NCI-H345 (cell line): ENCODE measurements at places on chromosomes 7 and 10.

GRCh38 chr7:117728890-117729624, 144.2 kb downstream of the CTTNBP2 start:
- no peak for DNase-seq

DNA sequence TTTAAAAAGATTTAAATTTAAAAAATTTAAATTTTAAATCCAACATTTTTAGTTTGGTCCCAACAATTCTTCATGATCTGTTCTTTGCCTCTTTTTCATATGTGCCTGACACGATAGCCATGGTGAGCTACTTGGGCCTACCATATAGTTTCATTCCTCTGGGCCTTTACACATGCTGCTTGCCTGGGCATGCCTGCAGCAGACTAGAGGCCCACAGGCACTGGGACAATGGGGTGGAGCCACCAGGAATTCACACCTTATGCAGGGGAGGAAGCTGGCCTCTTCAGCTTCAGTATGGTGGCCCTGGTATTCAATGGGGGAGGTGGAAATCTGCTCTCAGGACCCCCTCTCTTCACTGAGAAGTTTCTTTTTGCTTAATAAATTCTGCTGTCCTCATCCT, 37.8 kb upstream of the ZNF365 start:
- DNase-seq, result no peak

DNA sequence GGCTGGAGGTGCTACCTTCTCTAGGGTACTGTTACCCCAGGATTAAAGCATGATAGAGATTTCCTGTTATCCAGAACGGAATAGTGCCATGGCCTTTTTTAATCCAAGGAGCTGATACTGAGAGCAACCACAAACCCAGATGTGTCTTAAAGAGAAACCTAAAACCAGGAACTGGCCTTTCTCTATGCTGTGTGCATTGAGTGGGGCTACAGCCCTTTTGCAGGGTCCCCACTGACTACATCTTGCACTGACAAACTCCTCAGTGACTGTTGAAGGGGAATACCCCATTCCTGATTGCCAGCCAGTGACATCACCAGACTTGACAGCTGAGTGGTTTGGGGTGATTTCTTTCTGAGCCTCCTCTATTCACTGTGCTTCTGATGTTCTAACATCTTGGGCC, 81.9 kb upstream of the CAPZA2 start:
- DNase-seq, result no peak

DNA sequence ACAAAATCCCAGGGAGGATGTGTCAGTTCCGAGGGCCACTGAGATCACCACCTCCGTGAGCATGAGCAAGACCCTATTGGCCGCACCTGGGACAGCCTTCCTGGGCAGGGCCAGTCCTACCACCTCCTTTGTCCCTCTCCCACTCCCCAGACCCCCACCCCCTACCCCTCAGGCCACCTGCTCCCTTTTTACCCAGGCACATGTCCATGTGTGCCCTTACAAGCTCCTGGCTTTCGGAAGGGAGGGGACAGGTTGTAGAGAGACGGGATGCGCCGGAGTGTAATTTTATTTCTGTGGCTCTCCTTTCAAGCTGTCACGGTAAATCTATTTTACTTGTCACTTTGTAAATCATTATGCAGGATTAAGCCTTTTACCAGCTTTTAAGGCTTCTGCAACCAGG, 20.9 kb downstream of the ZMIZ1 start:
- no peak for DNase-seq

GRCh38 chr10:43922335-43923280, 273.9 kb upstream of the ZNF32 start:
- no peak for DNase-seq

DNA sequence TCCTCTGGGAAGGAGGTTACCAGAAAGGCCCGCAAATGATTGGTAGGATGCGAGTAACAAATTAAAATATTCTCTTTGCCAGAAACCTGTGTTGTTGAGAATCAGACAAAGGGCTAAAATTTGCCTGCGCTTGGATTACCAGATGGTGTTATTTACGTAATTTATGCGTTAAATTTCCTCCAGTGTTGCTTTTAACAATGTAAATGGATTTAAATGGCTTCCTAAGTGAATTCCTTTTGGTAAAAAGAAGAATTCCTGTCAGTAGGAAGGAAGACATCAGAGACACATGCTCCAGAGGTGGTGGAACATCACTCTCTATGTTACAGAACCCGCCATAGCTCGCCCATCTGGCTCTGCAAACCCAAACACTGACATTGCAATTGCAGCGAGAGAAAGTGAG, 520.6 kb downstream of the GALNT17 start:
- no peak for DNase-seq

DNA sequence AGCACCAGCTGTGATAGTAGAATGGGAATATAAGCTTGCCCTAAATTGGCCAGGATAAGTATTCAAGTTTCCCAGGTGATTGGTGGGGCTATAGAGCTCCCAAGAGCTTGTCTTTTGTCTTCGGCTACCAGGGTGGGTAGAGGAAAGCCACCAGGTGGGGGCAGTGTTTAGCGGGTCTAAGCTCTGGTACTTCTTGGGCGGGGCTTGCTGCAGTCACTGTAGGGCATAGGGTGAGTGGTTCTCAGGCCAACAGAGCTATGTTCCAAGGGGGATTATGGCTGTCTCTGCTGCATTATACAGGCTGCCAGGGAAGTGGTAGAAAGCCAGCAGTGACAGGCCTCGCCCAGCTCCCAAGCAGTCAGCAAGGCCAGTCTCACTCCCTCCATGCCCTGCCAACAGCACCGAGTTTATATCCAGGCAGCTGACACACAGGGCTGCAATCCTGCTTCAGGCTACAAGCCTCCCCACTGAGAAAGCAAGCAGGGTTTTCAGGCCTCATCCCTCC, 110.7 kb downstream of the ZNF467 start:
- no peak for DNase-seq

- DNase-seq, result no peak
Measured at GRCh38 chr7:25304691-25305090, 76.4 kb upstream of the NPVF start.

DNA sequence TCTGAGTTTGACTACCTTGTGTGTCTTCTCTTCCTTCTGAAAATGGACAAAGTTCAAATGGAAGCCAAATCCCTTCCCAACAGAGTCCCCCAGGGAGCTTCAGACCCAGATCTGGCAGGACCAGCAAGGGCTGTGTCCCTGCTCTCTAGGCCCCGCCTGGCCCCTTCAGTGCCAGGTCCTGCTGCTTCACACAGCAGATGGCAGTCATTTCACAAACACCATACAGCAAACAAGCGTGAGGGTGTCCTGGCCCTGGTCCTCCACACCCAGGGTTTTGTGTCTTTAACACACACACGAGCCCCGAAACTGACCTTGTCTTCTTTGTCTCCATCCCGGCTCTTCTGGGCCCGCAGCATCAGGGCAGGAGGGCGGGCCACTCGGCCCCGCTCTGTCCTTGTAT, 145.0 kb downstream of the TCERG1L start:
- DNase-seq, result peak; percentile 5

DNA sequence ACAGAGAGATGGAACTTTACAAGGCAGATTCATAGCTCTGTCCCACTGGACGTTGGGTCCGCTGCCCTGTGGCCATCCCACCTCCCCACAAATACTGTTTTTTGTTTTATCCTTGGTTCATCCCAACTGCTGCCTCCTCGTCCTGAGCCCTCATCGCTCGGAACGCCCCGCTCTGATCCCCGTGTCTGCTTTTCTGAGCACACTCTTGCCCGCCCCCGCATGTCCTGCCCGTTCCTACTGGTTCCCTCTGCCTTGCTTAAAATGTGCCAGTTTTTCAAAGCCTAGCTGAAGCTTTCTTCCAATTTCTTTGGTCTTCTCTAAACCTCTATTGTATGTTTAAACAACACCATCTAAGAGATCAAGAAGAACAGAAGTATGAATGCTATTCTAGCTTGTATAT, 19.4 kb downstream of the RNF32 start:
- no peak for DNase-seq
